ENCODE measurements at places on chromosomes 1 and 21.

DNA sequence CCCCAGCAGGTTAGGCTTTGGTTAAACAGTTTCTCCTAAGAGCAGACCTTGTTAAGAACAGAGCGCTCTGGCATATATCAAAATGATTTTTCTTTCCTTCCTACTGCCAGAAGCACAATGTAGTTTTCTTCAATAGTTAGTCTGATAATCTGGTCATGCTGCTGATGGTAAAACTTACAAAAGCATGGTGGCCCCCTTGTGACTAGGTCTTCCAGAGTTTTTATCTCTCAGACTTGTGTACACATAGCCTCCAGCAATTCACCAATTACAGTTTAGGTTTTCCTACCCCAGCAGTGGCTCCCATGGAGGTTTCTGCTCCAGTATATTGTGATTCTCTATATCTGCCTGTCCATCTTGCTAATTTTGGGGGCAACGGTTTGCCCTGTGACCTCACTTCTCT is 73.3 kb upstream of the DPH5 start:
- no peak for DNase-seq

- no peak for DNase-seq
Observed at GRCh38 chr21:24223624-24224023, 1383.7 kb downstream of the MRPL39 start.

- no peak for DNase-seq
Observed at GRCh38 chr1:94284476-94284875, 47.1 kb upstream of the ARHGAP29 start.

DNA sequence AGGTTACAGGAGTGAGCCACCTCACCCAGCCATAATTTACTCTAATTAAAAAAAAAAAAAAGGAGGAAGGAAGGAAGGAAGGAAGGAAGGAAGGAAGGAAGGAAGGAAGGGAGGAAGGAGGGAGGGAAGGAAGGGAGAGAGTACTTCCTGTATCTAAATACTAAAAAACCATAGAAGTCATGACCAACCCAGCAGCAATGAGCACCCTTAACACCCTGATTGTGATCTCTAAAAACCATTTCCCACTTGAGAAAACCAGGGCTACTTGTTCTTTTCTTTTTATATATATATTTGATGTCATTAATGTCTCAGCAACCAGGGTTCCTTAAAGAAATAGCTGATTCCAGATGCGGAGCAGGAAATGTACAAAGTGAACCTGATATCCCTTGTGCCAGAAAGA is 31.2 kb downstream of the ARID4B start:
- no peak for DNase-seq

DNA sequence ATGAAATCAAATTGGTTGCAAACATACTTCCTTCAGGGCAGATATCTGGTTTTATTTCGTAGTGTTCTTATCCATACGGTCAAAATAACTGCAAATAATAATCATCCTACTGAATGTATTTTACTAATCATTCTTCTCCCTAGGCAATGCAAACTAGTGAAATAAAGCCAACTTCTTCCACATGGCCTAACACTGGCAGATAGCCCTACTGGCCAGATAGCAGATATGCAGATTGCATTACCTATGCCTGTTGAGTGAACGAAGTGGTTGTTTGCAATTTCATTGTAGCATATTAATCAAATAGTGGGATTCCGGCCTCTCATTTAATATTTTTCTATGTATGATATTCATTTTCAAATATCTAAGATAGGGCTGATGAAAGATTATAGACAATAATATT is 116.2 kb downstream of the CENPF start:
- no peak for DNase-seq

All from posterior cingulate gyrus (tissue), 11 donors.